ENCODE measurements at places on chromosomes 12 and 14.

DNA sequence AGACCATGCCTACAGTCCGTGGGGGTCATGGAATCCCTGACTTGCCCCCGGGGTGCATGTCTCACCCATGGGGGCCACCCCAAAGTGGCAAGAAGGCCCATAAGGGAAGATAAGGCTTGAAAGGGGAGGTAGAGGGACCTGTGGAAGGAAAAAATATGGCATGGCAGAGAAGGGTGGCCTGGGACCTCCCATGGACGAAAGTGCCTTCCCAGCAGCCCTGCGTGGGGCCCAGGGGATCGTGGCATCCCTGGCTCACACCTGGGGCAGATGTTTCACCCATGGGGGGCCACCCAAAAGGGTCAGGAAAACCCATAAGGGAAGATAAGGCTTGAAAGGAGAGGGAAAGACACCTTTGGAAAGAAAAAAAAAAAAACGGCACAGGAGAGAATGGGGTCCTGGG lies 264.6 kb downstream of the ALG10 start:
- DNase-seq, result no peak

GRCh38 chr12:87136330-87136976 lies 880.3 kb upstream of the MGAT4C start:
- no peak for DNase-seq

DNA sequence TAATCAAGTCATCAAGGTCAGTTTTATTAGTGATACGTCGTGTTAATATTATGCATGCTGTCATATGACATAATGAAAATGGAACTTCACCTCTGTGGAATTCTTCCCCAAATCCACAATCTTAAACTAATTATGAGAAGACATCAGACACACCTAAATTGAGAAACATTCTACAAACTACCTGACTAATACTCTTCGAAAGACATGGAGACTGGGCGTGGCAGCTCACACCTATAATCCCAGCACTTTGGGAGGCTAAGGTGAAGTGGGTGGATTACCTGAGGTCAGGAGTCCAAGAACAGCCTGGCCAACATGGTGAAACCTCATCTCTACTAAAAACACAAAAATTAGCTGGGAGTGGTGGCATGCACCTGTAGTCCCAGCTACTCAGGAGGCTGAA lies 33.3 kb upstream of the KRAS start:
- no peak for DNase-seq

- no peak for DNase-seq
Observed at GRCh38 chr12:113664224-113664681, 192.6 kb upstream of the LHX5 start.

- DNase-seq, result no peak
Observed at GRCh38 chr14:69687606-69688298, 76.4 kb downstream of the SUSD6 start.

GRCh38 chr12:84791444-84791843 lies 121.2 kb downstream of the SLC6A15 start:
- DNase-seq, result no peak

DNA sequence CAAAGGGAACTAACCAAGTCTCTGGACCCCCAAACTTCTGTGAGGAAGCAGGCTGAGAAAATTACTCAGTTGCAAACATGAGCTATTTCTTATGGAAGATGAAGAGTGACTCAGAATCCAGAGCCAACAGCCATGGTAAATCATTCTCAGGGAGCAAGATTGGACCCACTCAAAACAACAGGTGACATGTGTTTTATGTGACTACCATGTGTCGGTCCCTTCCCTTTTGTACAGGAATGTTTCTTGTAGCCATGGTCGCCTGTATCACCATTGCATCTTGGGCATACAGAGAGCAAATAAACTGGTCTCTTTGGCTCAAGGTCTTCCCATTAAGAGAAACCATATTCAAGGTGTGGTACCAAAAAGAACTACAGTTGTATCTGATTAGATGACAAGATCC lies 75.4 kb upstream of the COCH start:
- DNase-seq, result no peak

- no peak for DNase-seq
Observed at GRCh38 chr14:79575032-79575431, 636.3 kb downstream of the DIO2 start.

GRCh38 chr14:97315790-97316189 lies 518.6 kb downstream of the VRK1 start:
- DNase-seq, result no peak

- DNase-seq, result no peak
Observed at GRCh38 chr14:103904493-103905107, 23.7 kb upstream of the TDRD9 start.

GRCh38 chr12:26520109-26520508 lies 312.9 kb downstream of the ITPR2 start:
- no peak for DNase-seq

GRCh38 chr12:113184098-113184899 lies 979 bp downstream of the DDX54 start:
- DNase-seq, result no peak

DNA sequence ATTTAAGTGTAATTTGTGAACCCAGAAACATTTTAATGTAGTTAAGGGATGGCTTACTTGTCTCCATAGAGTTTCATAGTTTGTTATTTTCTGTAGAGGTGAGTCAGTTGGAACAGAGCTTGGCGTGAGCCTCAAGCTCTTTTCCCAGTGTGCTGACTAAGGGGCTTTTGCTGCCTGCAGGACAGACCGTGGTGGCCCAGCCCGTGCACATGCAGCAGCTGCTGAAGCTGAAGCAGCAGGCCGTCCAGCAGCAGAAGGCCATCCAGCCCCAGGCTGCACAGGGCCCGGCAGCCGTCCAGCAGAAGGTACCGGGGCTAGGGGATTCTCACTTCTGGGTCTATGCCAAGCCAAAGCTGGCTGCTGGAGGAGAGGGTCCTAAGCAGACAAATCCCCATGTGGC lies 76.9 kb downstream of the DDX51 start:
- no peak for DNase-seq

DNA sequence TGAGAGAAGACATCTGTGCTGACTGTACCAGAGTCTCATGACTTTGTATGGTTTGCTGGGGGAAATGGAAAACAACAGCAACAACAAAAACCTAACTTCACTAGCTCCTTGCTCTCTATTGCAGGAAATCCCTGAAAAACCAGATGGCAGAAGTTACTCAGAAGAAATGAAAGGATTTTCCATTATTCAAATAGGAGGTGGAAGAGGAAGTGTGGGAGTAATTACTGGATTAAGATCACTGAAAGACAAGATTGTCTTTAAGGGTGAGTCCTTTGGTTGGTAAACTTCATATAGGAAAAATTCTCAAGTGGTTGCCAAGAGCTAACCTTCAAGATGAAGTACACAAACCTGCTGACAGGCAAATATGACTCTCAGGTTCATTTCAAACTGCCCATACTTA lies 391.9 kb upstream of the ATP2B1 start:
- DNase-seq, result no peak

- DNase-seq, result no peak
Observed at GRCh38 chr14:87094913-87095312, 898.1 kb downstream of the GALC start.

DNA sequence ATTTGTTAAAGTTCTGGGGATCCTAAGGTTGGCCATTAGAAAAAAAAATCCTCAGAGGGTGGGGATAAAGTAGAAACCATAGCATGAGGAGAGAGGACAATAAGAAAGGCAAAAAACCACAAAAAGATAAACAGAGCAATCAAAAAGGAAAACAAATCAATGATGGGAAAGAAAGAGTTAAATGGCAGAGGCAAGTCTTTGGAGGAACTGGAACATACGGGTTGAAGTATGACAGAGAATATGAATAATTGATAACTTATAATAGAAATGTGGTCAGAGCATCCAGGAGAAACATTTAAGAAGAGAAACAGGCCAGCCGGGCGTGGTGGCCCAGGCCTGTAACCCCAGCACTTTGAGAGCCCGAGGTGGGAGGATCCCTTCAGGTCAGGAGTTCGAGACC lies 17.8 kb upstream of the SALL2 start:
- no peak for DNase-seq

DNA sequence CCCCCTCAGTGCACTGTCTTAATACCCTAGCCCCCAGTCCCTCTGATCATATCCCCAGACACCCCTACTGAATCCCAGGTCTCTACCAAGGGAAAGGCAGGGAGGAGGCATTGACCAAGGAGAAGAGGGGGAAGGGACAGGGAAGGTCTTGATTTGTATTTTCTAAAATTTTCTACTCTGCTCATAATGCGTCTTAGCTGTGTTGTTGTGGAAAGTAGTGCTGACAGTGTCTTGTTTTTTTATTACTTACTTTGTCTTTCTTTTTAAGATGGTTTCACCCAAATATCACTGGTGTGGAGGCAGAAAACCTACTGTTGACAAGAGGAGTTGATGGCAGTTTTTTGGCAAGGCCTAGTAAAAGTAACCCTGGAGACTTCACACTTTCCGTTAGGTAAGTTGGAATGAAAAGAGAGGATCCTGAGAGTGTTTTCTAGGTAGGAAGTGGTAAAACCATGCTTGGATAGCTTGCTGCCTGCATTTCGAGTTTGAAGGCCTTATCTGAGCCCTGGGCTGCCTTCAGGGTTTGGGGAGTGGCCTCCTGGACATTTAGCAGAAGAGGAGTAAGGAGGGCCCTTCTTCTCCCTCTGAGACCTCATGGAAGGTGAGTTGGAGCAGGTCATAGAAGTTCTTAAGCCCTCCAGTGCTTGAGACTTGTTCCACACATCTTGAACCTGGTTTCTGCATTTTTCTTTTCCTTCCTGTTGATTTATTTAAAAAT lies 27.4 kb downstream of the PTPN11 start:
- DNase-seq, result no peak

- no peak for DNase-seq
Observed at GRCh38 chr12:59626382-59626781, 30.6 kb downstream of the SLC16A7 start.

GRCh38 chr12:1498199-1498740 lies 96.1 kb downstream of the FBXL14 start:
- DNase-seq, result no peak

DNA sequence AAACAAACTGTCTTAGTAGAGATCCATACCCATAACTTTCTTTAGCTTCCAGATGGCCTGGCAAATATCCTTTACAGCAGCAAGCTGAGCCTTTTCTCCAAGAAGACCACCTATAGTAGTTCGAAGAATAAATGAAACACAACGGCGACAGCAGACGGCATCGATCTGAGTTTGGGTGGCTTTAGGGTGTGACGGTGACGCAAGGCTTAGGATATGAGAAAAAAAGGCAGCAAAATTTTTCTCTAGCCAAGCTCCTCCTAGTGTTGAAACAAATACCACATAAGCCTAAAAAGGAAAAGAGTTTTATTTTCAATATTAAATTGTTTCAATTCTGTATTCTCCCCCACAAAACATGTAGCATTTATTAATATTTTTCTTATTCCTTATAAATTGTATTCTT lies 33.3 kb downstream of the HEATR5A start:
- DNase-seq, result no peak

GRCh38 chr12:93358058-93358457 lies 19.7 kb upstream of the NUDT4 start:
- DNase-seq, result no peak

DNA sequence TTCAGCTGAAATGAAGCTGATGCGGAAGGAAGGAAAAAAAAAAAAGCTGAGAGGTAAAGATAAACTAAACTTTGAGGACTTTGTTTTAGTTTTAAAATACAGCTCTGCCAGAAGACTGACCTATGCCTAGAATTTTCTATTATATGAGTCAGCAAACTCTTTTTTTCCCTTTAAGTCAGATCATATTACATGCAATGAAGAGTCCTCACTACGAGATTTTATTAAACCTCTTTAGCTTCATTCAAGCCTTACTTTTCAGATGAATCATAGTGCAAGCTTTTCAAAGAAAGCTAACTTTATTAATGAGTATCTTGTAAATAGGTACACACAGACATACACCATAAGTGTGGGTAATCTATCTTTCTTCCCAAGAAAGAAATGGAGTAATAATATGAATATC lies 57.8 kb upstream of the FSCB start:
- no peak for DNase-seq

DNA sequence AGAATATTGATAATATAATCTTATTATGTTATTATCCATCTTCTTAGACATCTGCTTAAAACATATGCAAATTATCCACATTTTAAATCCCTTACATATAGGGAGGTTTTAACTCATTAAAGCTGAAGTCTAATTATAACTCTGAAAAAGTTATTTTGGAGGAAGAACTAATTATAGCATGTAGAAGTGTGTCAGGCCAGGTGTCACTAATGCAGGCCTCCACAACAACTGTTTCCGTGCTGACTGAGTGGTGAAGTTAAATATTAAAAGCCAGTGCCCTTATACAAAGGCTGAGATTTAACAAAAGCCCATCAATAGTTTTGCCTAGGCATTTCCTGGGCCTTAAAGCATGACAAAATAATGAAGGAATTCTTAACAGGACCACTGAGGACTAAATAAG lies 157.4 kb downstream of the LRRK2 start:
- no peak for DNase-seq

DNA sequence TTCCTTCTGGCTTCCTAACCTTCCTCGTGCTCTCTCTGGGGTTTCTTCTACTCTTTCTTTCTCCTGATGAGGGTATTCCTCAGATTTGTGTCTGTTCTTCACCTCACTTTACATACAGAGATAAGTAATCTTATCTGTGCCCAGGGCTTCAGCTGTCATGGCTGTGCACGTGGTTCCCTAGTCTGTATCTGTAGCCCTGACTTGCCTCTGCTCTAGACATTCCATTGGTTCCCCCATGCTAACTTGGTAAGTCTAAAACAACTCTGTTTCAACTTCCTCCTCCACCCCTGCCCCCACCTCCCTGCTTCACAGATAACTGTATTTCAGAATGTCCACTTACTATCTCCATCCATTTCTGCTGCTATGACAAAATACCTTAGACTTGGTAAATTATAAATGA lies 10.8 kb downstream of the DIP2B start:
- no peak for DNase-seq

- DNase-seq, result no peak
Observed at GRCh38 chr14:96590190-96590864, 88.1 kb downstream of the PAPOLA start.

GRCh38 chr12:54215989-54216796 lies 27.4 kb upstream of the SMUG1 start:
- peak; percentile 74 for DNase-seq

- DNase-seq, result no peak
Observed at GRCh38 chr14:39555749-39556148, 123.5 kb upstream of the FBXO33 start.

DNA sequence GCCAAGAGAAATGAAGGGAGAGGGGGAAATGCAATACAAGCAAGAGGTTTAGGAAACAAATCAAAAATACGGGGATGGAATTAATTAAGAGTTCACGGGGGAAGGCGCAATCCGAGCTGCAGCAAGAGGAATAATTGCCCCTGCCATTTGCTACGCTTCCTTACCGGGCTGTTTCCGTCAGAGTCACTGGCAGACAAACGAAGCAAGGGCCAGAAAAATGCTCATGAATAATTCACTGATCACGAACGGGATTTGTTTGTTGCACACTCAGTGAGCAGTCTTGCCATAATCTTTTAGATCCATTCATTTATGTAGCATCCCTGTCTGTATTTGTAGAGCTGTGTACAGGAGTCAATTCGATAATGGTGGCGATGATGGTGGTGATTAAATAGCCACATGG lies 39.0 kb downstream of the PLXNC1 start:
- DNase-seq, result no peak

DNA sequence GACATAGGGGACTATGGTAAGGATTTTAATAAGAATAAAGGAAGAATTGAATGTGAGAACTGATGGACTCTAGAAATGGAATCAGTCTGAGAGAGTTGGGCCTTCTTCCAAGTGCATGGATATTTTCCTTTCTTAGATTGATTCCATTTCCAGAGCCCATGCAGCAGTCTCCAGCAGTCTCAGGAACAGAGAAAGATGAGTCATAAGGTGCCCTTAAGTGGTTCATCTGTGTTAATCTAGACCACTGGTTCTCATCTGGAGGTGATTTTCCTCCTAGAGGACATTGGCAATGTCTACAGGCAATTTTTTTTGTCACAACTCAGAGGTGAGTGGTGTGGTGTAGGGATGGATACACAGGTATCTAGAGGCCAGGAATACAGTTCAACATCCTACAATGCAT lies 25.9 kb downstream of the TRIM9 start:
- DNase-seq, result no peak

All from activated naive CD4-positive, alpha-beta T cell treated with anti-CD3 and anti-CD28 coated beads, Interleukin-2, amount 10 ng/mL, durations not matched to agents 7 days and 5 days (primary cell).